ENCODE measurements at places on chromosomes 7 and 10.

- no peak for DNase-seq
Observed at GRCh38 chr10:76138286-76138685, 706.9 kb downstream of the LRMDA start.

DNA sequence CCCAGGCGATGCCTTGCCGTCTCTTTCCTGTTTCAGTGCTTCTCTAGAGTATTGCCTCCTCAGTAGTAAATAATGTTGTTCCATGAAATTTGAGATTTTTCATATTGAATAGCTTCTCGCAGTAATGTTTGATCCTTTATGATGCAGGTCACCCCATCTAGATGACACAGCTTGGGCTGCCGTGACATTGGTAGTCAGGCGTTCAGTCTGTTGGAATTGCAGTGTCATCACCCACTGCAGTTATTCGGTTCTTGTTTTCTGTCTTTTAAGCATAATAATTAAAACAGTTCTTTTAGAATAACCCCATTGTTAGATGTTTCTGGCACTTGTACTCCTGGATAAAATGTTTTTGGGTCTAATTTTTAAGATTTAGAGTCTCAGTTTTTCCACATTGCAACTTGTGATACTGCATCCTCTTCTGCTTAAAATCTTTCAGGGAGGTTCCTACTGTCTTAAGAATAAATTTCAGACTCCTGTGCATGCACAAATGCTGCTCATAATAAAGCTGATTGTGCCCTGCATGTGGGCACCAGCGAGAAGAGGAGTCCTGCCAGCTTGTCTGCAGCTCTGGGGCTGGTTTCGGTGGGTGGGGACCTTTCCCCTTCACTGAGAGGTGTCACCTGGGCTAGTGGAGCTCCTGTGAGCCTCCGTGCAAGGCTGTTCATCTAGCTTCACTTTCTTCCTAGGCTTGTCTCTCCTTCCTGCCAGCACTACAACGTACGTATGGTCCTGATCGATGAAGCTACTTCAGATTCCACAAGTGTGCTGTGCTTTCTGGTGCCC lies 44.8 kb downstream of the SDK1 start:
- no peak for DNase-seq

DNA sequence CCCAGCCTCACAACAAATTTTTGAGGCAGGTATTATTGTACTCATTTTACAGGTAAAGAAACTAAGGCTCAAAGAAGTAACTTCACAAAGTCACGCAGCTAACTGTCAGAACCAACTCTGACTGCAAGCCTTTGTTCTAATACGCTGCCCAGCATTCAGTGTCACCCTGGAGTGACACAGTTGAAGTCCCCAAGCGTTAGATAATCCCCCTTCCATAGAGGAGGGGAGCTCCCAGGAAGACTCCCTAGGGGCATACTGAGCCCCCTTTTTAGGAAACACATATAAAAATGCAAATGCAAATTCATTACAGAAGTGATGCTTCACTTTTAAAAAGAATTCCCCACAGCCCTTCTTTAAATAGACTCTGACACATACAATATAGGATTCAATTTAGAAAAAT lies 101.0 kb upstream of the MACROH2A2 start:
- no peak for DNase-seq

DNA sequence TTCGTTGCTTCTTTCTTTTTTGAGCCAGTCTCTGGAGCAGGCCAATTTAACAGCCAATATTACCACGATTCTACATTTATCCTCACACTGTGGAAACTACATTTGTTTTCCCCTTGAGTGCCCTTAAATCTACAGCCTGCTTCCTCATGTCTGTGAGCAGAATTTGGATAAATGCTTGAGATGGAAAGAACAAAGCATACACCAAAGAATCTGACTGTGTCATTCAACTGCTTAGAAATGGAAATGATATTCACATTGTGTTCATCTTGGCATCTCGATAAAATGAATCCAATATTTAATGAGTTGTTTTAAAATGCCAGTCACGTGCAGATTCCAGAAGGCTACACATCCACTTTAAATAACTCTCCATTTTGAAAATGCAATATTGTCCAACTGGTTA lies 41.0 kb upstream of the GSDME start:
- no peak for DNase-seq

- no peak for DNase-seq
Observed at GRCh38 chr10:122213364-122213763, 57.7 kb upstream of the BTBD16 start.

- no peak for DNase-seq
Observed at GRCh38 chr10:45063591-45064231, 63.0 kb downstream of the ZNF22 start.

- no peak for DNase-seq
Observed at GRCh38 chr10:91104193-91105041, 116.0 kb upstream of the PCGF5 start.

DNA sequence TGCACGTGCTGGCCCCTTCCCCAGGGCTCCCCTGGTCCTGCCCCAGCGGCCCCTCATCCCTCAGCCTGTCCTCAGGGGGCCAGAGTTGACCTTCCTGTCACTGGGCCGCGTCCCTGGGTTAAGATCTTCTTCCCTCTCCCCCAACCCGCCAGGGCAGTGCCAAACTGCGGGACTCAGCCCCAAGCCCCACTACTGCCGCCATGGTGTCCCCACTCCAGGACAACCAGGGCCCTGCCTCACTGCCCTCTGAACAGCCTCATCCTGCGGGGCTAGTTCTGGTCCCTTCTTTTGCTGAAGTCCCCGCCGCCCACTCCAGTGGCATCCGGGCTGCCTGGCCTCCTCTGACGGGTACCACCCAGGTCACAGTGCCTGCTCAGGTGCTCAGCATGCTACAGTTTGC lies 37.5 kb downstream of the UNCX start:
- DNase-seq: no peak

- DNase-seq: no peak
Observed at GRCh38 chr7:22649686-22650085, 77.3 kb upstream of the IL6 start.

- no peak for DNase-seq
Observed at GRCh38 chr10:34956756-34957155, 133.4 kb downstream of the CUL2 start.

- DNase-seq: no peak
Observed at GRCh38 chr7:42093349-42093905, 143.6 kb downstream of the GLI3 start.

- no peak for DNase-seq
Observed at GRCh38 chr7:12993025-12993424, 305.6 kb downstream of the ARL4A start.

GRCh38 chr10:89371987-89372386 lies 5.9 kb upstream of the IFIT1B start:
- DNase-seq: no peak

GRCh38 chr7:39265641-39266591 lies 288.2 kb downstream of the POU6F2 start:
- no peak for DNase-seq

DNA sequence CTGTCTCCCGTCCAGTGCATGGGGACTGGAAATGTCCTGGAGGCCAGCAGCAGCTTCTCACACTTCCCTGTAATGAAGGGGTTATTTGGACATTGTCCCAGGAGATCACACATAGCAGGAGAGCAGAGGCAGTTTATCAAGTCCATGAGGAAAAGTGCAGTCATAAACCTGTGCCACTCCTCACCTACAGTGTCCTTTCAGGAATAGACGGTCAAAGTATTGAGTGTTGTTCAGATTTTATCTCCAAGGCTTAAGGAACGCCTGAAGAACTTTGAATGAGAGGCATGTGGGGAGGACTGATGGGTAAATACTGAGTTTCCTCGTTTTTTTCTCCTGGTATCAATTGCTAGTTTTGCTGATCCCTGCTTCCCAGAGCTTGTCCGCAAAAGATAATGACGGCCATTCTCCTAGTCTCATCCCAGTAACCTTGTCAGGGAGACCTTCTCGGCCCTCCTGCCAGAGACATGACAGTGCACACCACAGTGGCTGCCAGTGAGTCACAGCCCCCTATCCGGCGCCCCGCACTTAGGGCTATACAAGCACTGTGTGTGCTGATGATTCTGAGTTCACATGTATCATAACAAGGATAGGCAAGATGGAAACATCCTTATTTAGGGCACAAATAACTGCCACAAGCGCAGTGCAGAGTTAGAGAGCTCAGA lies 495.5 kb upstream of the MGMT start:
- DNase-seq: no peak

DNA sequence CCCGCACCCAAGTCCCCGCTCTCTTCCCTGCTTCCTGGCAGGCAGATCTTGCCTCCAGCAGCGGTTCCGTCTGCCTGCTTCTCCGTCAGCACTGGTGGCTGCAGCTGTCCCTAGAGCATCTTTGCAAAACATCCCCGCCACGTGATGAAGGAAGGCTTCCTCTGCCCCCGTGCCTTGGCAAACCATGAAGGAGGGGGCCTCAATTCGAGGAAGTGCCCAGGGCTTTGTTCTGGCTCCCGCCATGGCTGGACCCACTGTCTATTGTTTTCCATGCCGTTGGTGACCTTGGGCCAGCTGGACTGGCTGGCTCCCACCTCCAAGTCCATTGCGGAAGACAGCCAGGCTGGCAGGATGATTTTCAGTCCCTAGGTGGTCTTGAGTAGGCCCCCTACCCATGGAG lies 13.2 kb upstream of the AQP1 start:
- no peak for DNase-seq

GRCh38 chr10:11532306-11532705 lies 79.1 kb downstream of the USP6NL start:
- no peak for DNase-seq

- no peak for DNase-seq
Observed at GRCh38 chr10:52542906-52543305, 228.8 kb downstream of the DKK1 start.

GRCh38 chr10:17805330-17805729 lies 3.8 kb upstream of the MRC1 start:
- DNase-seq: no peak

GRCh38 chr7:139588632-139589031 lies 65.1 kb downstream of the CLEC2L start:
- no peak for DNase-seq

DNA sequence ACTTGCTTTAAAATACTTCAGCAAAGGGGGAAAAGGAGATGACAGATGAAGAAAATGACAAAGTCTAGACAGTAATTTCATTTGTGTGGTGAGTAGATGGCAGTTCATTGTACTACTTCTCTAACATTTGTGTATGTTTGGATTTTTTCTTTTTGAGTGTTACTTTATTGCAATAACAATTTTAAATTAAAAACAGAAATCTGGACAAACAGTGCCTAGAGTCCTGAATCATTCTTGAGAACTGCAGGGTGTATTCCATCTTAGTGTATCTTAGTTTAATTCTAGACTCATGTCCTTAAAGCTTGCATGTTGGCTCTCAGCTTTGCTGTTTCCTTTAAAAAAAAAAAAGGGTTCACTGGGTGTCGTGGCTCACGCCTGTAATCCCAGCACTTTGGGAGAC lies 31.1 kb downstream of the HOXA1 start:
- no peak for DNase-seq

DNA sequence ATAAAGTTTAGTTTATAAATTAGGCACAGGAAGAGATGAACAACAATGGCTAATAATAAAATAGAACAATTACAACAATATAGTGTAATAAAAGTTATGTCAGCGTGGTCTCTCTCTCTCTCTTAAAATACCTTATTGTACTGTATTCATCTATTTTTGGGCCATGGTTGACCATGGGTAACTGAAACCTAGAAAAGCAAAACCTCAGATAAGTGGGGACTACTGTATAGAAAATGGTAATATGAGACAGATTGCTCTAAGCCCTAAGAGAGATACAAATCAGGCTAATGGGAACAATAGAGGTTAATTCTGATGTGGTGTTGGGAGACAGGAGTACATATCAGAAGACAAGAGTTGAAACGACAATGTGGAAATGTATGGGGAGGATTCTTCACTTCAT lies 86.2 kb downstream of the ZNF365 start:
- no peak for DNase-seq

GRCh38 chr10:76155961-76156360 lies 724.5 kb downstream of the LRMDA start:
- no peak for DNase-seq

GRCh38 chr10:120421250-120421649 lies 35.8 kb upstream of the PLPP4 start:
- no peak for DNase-seq

- DNase-seq: no peak
Observed at GRCh38 chr7:22860337-22860736, 37.7 kb upstream of the TOMM7 start.
